ENCODE measurements at places on chromosomes 5 and 9.

GRCh38 chr9:9855177-9856078 lies 757.4 kb downstream of the PTPRD start:
- no peak for DNase-seq

- DNase-seq = no peak
These were observed 29.3 kb upstream of the UNC5A start for GRCh38 chr5:176781054-176781375.

DNA sequence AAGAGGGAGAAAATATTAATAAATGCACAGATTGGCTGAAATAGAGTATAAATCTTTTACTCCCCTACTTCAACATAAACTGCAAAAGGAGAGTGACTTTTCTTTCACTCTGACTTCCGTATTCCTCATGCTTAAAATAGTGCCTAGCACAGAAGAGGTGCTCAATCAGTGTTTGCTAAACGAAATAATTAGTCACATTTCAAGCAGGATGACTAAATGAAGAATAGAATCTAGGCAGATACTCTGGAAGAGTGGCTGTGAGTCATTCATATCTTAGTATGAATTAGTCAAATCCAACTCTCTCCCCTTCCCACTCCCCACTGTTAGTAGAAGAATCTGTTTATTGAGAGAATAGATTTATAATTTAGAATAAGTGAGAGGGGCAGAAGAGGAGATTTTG lies 4.8 kb downstream of the CD274 start:
- peak; percentile 89 for DNase-seq

DNA sequence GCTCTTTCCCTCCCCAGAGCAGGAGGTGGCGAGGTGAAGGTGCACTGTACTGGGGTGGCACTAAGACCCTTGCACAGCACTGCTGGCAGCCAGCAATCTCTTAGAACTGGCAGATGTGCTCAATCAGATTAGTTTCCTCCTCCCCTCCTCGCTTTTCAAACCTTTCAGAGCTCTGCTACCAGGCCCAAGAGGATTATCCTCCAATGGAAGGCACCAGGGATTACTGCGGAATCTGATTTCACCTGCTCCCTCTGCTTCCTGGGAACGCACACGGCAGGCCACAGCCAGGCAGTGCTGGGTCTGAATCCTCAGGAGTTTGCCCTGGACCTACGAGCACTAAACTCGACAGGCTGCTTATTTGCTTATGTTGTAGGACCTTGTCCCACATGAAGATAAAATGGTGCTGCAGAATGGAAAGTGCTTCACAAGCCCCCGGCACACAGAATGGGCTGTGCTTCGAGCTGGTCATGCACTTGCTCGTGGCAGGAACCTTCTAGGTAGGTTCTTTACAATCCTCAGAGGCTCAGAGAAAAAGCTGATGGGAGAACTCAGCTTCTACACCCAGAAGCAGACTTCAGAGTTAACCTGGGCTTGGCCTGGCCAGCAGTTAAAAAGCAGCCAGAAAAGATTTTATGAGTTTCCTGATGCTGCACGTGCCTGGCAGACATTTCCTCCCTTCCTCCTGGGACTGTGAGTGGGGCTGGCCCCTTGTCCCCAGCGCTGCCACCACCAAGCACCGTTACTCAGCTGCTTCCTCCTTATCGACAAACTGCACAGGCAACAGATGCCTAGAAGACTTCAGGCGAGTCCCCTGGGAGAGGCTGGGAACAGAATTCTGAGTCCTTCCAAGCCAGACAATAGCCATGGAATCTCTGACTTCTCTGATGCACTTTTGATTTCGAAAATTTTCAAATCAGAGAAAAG lies 33.1 kb downstream of the FABP6 start:
- no peak for DNase-seq

GRCh38 chr9:133140174-133140505 lies 19.1 kb upstream of the RALGDS start:
- DNase-seq = no peak

- no peak for DNase-seq
These were observed 106.0 kb upstream of the BNC2 start for GRCh38 chr9:16976427-16976826.

Data from fibroblast of lung (primary cell).